ENCODE measurements at places on chromosomes 12 and 14. TPM values are rescaled to one million over a fixed set of nuclear protein-coding genes. Genes with fewer than 3 reads are reported as not detected.

GRCh38 chr14:103530390-103530789, 1.4 kb downstream of the TRMT61A start:
- DNase-seq, result no peak

DNA sequence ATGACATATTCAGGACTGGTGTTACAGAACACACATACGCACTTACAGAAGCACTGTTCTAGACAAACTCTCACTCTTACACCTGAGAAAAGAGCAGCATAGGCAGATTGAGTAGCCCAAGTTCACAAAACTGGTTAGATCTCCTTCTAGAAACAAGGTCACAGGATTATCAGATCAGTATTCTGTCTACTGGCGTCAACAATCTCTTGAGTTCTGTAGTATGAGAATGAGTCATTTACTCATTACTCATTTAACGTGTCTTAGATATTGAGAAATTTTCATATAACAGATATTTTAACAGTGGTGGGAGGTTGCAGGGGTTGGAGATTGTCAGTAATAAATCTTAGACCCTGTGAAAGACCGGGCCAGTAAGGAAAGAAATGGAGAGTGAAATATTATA, 2.8 kb upstream of the TSPAN8 start:
- DNase-seq, result no peak

DNA sequence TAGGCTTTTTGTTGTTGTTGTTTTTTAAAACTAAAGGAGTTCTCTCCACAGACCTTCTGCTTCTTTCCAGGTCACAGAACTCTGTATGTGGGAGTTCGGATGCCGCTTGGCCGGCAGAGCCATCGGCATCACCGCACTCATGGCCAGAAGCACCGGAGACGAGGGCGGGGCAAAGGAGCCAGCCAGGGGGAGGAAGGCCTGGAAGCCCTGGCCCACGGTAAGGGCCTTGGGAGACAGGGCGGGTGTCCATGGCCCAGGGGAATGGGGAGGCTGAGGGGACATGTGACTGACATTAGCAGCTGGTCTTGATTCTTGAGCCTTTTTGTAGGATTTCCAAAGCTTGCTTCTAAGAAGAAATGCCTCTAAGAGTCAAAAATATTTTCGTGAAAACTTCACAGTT, 26.2 kb downstream of the SLC4A8 start:
- DNase-seq, result no peak

DNA sequence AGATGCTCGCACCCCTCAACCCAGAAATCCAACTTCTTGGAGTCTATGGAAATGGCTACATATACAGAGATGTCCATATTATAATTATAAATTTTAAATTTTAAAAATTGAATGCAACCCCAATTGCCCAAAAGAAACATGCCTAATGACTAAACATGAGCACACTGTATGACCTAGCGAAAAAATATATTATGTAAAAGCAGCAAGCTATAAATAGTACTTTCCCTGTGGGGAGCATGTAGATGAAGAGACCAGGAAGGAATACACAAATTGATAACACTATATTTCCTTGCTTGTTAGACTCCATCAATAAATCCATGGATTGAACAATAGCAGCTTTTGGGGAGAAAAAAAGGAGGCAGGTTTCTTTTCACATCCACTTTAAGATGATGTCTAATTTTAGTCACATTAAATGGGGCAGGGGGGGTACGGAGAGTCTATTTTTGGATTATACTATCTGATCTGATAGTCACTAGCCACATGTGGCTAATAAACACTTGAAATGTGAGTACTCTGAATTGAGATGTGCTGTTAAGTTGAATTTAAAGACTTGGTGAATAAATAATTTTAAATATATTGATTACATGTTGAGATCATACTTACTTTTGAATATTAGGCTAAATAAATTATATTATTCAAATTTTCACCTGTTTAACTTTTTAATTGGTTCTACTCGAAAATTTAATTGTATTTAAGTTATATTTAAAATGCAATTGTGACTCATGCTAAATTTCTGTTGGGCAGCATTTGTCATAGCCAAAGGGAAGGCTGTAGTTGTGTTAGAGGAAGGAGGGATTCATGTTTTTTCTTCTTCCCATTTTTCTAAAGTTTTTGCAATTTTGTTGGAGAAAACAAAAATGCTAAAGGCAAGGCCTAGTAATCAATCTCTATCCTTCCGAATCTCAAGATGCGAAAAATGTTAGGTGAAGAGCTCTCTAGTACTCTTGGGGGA, 17.5 kb downstream of the MAX start:
- DNase-seq, result no peak

The NEUROD4 gene
- total RNA-seq, result not detected

The CMKLR1 gene
- 11.3 TPM for total RNA-seq

The RAD51AP1 gene
- 2.8 TPM for total RNA-seq
